ENCODE measurements at places on chromosomes 2 and 18.

- no peaks in the 10 kb centered on the region for H3K36me3 ChIP-seq
- no peak for DNase-seq
- no peak overlapping the region for H3K4me3 ChIP-seq
- H3K27ac ChIP-seq, result no peak overlapping the region
These were observed 2.3 kb downstream of the IMPA2 start for GRCh38 chr18:11983592-11983991.

DNA sequence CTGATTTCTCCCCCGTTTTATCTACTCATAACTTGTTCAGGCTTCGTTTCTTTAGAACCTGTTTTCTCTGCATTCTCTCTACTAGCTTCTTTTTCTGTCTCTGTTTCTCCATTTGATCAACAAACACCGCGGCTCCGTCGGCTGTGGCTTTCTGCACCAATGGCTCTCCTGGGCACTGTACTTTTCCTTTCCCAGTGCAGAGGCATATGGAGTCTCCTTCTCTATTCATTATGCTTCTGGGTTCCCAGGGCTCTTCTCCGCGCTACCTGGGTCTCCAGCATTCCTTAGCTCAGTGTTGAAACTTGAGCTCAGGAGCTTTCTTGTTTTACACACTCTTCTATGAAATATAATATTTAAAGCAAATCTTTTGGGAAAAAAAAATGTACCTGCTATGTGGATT is 196.6 kb upstream of the SOX11 start:
- H3K27ac ChIP-seq, result no peak overlapping the region
- no peaks in the 10 kb centered on the region for H3K4me1 ChIP-seq
- DNase-seq, result no peak
- H3K4me3 ChIP-seq, result no peak overlapping the region

DNA sequence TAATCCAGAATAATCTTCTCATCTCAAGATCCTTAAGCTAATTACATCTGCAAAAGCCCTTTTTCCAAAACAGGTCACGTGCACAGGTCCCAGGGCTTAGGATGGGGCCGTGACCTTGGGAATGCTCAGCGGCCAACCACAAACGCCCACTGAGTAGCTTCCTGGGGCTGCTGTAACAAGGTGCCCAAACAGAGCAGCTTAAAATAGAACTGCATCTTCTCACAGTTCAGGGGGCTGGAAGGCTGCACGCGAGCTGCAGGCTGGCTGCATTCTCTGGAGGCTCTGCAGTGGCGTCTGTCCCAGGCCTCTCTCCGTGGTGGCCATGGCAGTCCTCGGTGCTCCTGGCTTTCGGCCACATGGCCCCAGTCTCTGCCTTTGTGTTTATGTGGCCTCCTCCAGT is 31.9 kb downstream of the ADI1 start:
- DNase-seq, result no peak
- no peak overlapping the region for H3K4me3 ChIP-seq
- no peaks in the 10 kb centered on the region for H3K36me3 ChIP-seq
- no peak overlapping the region for H3K27ac ChIP-seq
- H3K4me1 ChIP-seq, result peaks cover 2% of the 10 kb centered on the region

- no peaks in the 10 kb centered on the region for H3K4me1 ChIP-seq
- no peaks in the 10 kb centered on the region for H3K27me3 ChIP-seq
- H3K36me3 ChIP-seq, result no peaks in the 10 kb centered on the region
These were observed 11.3 kb downstream of the RAD51AP2 start for GRCh38 chr2:17506736-17507616.

- no peak for DNase-seq
- H3K4me3 ChIP-seq, result peak overlapping the region; percentile 72
- H3K27ac ChIP-seq, result no peak overlapping the region
These were observed 1.2 kb downstream of the CABLES1 start for GRCh38 chr18:23136326-23137096.

DNA sequence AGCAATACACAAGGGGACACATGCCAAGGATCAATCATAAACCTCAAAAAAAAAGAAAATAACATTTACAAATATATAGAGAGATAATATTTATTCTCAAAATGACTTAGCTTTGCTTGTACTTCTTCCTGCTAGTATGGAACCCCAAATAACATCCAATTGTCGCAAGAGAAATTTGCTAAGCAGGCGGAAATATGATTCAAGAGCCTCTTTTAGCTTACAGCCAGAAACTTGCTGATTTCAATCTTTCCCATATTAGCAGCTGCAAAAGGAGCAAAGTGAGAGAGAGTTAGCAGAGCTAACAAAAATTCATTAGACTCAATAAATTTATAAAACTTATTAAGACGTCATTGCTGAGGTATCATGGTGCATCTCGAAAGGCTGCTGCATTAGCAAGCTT is 294.9 kb downstream of the FSIP2 start:
- H3K4me1 ChIP-seq, result no peaks in the 10 kb centered on the region
- no peaks in the 10 kb centered on the region for H3K36me3 ChIP-seq
- no peak overlapping the region for H3K4me3 ChIP-seq
- no peak for DNase-seq
- H3K27ac ChIP-seq, result no peak overlapping the region

- H3K4me1 ChIP-seq, result peaks cover 38% of the 10 kb centered on the region
- H3K4me3 ChIP-seq, result peak overlapping the region; percentile 100
- H3K27ac ChIP-seq, result peak overlapping the region; percentile 100
- DNase-seq, result no peak
These were observed 657 bp downstream of the ARL6IP6 start for GRCh38 chr2:152718909-152719645.

GRCh38 chr2:832635-833034 is 118.0 kb upstream of the SNTG2 start:
- H3K36me3 ChIP-seq, result no peaks in the 10 kb centered on the region
- no peak for DNase-seq
- H3K4me1 ChIP-seq, result peaks cover 3% of the 10 kb centered on the region
- no peak overlapping the region for H3K27ac ChIP-seq

DNA sequence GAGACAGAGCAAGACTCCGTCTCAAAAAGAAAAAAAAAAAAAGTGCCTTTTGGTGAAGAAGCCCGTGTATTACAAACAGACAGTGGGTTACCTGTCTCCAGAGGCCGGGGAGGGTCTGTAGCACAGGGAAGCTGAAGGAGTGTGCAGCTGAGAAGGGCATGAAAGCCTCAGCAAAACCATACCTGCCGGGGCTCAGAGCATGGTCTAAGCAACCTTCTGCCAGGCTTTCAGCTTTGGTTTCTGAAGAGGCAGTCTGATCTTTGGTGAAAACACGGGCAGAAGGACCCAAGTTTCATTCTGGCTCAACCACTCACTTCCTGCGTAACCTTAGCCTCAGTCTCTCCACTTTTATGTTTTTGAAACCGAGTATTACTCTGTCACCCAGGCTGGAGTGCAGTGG is 21.5 kb downstream of the SH2D6 start:
- H3K4me1 ChIP-seq, result peaks cover 15% of the 10 kb centered on the region
- H3K36me3 ChIP-seq, result no peaks in the 10 kb centered on the region
- H3K27me3 ChIP-seq, result no peaks in the 10 kb centered on the region
- H3K4me3 ChIP-seq, result no peak overlapping the region

- DNase-seq, result no peak
- peaks cover 11% of the 10 kb centered on the region for H3K36me3 ChIP-seq
- no peaks in the 10 kb centered on the region for H3K27me3 ChIP-seq
- peak within 1 kb of the TSS; percentile 95 for H3K27ac ChIP-seq
- H3K4me3 ChIP-seq, result peak within 1 kb of the TSS; percentile 100
These were observed at the start of gene BCL2 for GRCh38 chr18:63319383-63320122. BCL2 (minus strand) TSS chr18:63319769.

DNA sequence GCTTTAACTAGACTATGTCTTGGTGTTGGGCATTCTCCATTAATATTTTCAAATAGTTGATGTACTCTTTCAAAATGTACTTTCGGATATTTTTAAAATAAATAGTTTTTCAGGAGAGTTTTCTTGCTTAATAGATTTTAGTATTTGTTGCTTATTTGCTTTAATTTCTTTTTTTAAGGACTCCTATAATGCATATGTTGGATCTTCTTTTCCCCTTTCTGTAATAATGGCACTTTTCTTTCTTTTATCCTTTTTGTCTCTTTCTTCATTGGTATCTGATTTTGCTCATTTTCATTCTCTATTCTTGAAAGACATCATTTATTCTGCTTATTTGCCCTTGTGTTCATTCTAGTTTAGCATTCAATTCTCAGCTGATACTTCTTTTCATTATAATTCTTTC is 791.6 kb downstream of the GALR1 start:
- H3K27me3 ChIP-seq, result no peaks in the 10 kb centered on the region
- no peak overlapping the region for H3K27ac ChIP-seq
- H3K36me3 ChIP-seq, result no peaks in the 10 kb centered on the region

- H3K27ac ChIP-seq, result no peak overlapping the region
- H3K4me1 ChIP-seq, result no peaks in the 10 kb centered on the region
- DNase-seq, result no peak
- no peaks in the 10 kb centered on the region for H3K36me3 ChIP-seq
- H3K27me3 ChIP-seq, result no peaks in the 10 kb centered on the region
- no peak overlapping the region for H3K4me3 ChIP-seq
These were observed 221.5 kb downstream of the RIT2 start for GRCh38 chr18:42893977-42894376.

DNA sequence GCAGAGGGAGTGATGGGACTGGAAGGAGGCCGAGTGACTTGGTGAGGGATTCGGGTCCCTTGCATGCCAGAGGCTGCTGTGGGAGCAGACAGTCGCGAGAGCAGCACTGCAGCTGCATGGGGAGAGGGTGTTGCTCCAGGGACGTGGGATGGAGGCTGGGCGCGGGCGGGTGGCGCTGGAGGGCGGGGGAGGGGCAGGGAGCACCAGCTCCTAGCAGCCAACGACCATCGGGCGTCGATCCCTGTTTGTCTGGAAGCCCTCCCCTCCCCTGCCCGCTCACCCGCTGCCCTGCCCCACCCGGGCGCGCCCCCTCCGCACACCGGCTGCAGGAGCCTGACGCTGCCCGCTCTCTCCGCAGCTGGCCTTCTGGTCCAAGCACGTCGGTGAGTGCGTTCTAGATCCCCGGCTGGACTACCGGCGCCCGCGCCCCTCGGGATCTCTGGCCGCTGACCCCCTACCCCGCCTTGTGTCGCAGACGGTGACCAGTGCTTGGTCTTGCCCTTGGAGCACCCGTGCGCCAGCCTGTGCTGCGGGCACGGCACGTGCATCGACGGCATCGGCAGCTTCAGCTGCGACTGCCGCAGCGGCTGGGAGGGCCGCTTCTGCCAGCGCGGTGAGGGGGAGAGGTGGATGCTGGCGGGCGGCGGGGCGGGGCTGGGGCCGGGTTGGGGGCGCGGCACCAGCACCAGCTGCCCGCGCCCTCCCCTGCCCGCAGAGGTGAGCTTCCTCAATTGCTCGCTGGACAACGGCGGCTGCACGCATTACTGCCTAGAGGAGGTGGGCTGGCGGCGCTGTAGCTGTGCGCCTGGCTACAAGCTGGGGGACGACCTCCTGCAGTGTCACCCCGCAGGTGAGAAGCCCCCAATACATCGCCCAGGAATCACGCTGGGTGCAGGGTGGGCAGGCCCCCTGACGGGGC is 4.6 kb downstream of the PROC start:
- peaks cover 9% of the 10 kb centered on the region for H3K36me3 ChIP-seq
- H3K4me1 ChIP-seq, result peaks cover 10% of the 10 kb centered on the region
- H3K4me3 ChIP-seq, result peak overlapping the region; percentile 79
- no peak overlapping the region for H3K27ac ChIP-seq
- H3K27me3 ChIP-seq, result peaks cover 49% of the 10 kb centered on the region
- DNase-seq, result no peak

DNA sequence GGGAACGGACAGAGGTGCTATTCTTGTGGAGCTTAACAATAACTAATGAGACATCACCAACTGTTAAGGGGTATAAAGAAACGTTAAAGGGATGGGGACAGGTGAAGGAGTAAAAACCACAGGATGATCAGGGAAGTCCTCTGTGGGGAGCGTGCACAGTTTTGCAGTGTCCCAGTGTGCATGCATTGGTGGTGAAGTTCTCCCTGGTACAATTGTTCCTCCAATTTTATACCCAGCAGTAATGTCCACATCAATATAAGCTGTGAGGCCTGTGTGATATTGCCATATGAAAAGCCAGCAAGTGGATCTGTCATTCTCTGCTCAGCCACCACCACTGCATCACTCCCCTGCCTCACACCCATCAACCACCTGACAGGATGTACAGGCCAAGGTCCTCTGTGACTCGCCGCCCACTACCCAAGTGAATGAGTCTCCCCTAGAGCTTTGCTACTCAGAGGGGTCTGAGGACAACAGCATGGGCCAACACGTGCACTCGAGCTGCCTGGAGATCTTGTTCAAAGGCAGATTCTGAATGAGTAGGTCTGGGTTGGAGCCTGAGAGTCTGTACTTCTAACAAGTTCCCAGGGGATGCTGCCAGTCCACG is 4.6 kb downstream of the MLPH start:
- H3K36me3 ChIP-seq, result peaks cover 2% of the 10 kb centered on the region
- no peak overlapping the region for H3K27ac ChIP-seq
- no peak overlapping the region for H3K4me3 ChIP-seq

GRCh38 chr2:197249381-197250083 is 61.0 kb downstream of the ANKRD44 start:
- DNase-seq, result no peak
- peaks cover 4% of the 10 kb centered on the region for H3K36me3 ChIP-seq
- H3K4me3 ChIP-seq, result peak overlapping the region; percentile 78
- peaks cover 53% of the 10 kb centered on the region for H3K4me1 ChIP-seq
- peak overlapping the region; percentile 97 for H3K27ac ChIP-seq

DNA sequence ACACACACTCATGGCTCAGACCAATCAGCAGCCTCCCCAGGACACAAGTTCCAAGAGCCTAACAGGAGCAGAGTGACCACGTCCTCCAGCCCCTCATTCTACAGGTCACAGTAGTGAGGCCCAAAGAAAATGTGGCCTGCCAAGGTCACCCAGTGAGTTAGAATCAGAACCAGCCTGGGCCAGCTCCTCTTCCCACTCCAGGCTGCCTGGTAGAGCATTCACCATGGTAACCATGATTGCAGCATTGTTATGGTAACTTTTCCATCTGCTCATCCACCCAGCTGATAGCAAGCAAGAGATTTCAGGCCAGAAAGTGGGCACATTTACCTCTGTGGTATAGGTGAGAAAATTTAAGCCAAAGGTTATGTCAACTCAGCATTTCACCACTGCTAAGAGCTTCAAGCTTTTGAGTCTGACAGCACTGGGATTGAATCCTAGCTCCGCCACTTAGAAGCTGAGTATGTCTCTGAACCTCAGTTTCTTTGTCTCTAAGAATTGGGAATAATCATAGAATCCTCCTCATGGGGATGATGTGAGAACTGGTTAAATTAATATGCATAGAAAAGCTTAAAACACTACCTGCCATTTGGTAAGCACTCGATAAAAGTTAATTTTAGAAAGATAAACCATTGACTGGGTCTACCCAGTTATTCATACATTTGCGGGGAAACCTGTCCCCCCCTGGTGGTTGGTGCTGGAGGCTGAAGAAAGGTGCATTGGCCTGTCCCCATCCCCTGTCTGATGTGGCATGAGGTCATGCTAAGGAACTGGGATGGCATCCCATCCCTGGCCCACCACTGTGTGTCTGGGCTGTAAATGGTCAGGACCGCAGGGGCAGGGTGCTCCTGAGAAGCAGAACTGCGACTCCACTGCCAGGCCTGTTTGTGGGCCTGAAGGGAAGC is 181.5 kb downstream of the KLHL29 start:
- H3K4me1 ChIP-seq, result no peaks in the 10 kb centered on the region
- H3K27me3 ChIP-seq, result peaks cover 5% of the 10 kb centered on the region
- H3K4me3 ChIP-seq, result no peak overlapping the region
- no peak overlapping the region for H3K27ac ChIP-seq
- no peak for DNase-seq

DNA sequence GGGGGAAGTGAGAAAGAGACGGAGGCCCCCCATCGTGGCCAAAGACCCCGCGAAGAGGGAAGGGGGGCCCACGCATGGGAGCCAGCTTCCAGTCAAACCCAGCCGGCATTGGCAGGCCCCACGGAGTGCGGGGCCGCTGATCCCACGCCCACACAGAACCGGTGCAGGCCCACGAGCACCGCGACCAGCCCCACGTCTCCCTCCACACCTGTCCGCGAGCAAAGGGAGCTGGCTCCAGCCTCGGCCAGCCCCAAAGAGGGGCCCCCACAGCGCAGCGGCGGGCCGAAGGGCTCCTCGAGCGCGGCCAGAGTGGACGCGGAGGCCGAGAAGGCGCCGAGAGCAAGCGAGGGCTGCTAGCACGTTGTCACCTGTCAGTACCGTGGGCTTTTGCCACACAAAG is 125.0 kb upstream of the TWIST2 start:
- no peak overlapping the region for H3K27ac ChIP-seq
- H3K4me3 ChIP-seq, result no peak overlapping the region
- no peak for DNase-seq
- H3K36me3 ChIP-seq, result peaks cover 2% of the 10 kb centered on the region

Data from T-helper 17 cell (primary cell).